ENCODE measurements at places on chromosomes 2 and 18. TPM values are rescaled to one million over a fixed set of nuclear protein-coding genes. Genes with fewer than 3 reads are reported as not detected.

Gene CCL20
- polyA plus RNA-seq, result 112 TPM

Gene EEF1B2
- polyA plus RNA-seq, result 284 TPM

Gene PNKD
- polyA plus RNA-seq, result 145 TPM

Gene THAP4
- 59.8 TPM for polyA plus RNA-seq

Gene TAF1B
- 8.0 TPM for polyA plus RNA-seq

Gene SLC30A3
- not detected for polyA plus RNA-seq

Gene KRTCAP3
- 23.3 TPM for polyA plus RNA-seq

Gene FAM124B
- polyA plus RNA-seq, result not detected

Gene TUBA4B
- polyA plus RNA-seq, result not detected

Gene LCT
- polyA plus RNA-seq, result 0.51 TPM

Gene VWC2L
- not detected for polyA plus RNA-seq

Gene MC2R
- not detected for polyA plus RNA-seq

Gene RAMP1
- 329 TPM for polyA plus RNA-seq

Gene ZNF892
- 0.13 TPM for polyA plus RNA-seq

Gene REG3G
- 2.3 TPM for polyA plus RNA-seq

Gene WDR35
- 1.8 TPM for polyA plus RNA-seq

Gene CAPN14
- 0.06 TPM for polyA plus RNA-seq

Gene FZD7
- polyA plus RNA-seq, result 13.4 TPM

Gene MC4R
- not detected for polyA plus RNA-seq
